ENCODE measurements at places on chromosomes 3 and 15.

DNA sequence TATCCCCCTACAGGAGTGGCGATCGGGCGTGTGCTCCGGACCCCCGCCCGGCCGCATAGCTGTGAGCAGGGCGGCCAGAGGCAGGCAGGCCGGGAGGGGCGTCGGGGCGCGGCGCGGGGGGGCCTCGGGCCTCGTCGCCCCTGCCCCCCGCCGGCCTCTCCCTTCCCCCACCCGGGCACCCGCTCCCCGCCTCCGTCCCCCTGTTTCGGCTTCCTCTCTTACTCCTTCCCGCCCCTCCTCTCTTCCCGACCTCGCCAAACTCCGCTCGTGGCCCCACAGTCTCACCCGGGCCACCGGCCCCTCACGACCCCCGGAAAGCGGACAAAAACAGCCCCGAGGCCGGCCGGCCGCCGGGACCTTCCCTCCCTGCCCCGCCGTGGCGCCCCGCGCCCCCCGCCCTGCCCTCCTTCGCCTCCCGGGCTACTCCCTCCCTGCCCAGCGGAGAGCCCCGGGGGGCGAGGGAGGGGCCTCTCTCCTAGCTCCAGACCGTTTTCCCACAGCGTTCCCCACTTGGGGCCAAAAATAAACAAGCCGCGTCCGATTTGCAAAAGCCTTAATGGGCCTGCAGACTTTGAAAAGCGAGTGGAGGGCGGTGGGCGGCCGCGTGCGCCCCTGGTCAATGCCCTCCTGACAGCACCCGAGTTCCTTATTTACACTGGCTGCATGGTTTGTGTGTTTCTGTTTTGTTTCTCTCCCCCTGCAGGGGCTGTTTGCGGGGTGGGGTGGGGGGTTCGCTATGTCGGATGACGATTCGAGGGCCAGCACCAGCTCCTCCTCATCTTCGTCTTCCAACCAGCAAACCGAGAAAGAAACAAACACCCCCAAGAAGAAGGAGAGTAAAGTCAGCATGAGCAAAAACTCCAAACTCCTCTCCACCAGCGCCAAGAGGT lies 1.0 kb downstream of the UBE2E1 start:
- peak; percentile 20 for DNase-seq

DNA sequence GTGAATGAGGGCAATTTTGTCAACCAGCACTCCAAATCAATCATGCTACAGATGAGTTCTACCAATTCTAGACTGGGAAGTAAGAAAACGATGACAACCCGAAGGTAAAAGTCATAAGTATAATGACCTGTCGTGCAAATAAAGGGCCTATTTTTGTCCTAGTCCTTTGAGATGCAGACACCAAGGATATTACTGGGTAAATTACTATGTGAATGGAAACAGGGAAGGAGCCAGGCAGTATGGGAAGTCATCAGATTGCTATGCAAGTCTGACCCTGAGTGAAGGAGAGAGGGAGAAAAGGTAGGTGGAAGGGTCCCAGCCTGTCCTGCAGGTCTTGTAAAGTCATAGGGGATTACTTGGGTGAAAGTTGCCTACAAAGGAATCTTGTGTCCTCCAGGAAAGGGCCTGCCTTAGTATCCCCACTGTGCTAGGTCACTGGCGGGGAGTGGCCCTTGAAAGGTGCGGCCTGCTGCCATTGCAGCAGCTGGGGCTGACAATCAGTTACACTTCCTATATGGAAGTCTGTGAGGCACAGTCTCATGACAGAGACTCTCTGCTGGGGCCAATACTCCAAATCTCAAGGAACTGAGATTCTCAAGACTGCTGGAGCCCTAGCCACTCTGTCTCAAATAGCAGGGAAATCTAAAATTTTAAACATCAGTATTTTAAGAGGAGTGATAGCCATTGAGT lies 149.9 kb upstream of the SLC2A2 start:
- no peak for DNase-seq

GRCh38 chr15:77348511-77348910 lies 71.4 kb downstream of the PEAK1 start:
- DNase-seq: no peak

- DNase-seq: no peak
These were observed 729 bp upstream of the ZBTB11 start for GRCh38 chr3:101677436-101678286.

- DNase-seq: peak; percentile 55
These were observed 1.9 kb downstream of the CHST2 start for GRCh38 chr3:143121241-143122088.

- DNase-seq: no peak
These were observed 2.5 kb upstream of the PLCB2 start for GRCh38 chr15:40310001-40310959.

DNA sequence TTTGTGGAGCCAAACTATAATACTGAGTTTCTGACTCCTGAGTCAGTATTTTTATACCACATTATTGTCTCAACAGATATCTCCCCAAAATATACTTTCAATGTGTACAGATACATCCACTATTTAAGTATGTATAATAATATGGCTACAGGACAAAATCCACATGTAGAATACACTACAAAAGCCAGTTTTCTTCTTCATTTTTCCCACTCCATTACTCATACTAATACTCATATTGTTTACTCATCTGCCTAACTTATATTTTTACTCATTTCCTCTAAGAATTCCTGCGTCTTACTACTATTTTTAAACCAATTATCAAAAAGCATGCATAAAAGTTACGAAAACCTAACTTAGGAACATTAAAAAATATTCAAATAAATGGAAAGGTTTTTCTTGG lies 440.8 kb downstream of the ZNF385D start:
- no peak for DNase-seq

DNA sequence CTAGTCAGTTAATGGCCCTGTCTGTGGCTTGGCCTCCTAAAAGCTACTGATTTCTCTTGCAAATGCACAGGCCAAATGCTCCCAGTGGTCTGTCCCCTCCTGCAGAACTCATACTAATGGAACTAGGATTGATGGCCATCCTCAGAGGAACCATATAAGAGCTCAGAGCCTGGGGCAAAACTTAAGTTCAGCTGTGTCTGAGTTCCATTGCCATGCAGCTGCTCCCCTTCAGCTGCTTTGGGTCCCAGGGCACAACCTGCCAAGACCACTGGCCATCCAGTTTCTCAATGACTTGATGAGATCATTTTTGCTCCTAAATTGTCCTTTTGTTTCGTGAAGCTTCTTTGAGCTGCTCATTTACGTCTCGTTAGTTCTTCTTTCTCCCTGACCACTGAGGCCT lies 529.5 kb upstream of the TBL1XR1 start:
- no peak for DNase-seq

DNA sequence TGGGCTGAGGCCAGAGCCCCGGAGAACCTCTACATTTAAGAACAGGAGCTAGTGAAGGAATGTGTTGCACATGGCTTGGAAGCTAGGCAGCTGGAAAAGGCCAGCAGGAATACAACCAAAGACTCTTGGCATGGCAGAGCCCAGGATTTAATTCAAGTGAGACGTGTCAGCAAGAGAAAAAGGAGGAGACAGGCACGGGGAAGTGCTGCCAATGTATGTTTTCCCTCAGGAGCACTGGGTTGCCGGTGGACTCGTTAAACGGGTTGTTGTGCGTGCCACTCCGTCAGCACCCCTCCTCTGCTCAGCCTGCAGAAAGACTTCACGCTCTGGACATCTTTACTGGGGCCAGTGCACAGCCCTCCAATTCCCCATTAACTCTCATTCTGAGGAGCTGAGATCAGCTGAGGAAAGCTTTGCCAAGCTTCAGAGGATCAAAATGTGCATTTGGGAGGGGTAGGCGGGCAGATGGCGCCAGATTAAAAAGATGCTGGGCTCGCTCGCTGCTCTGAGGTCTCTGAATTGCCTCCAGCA lies 103.7 kb downstream of the PDZRN3 start:
- no peak for DNase-seq

- DNase-seq: no peak
These were observed 68.1 kb downstream of the TRIM69 start for GRCh38 chr15:44804298-44805046.

- DNase-seq: no peak
These were observed 132.7 kb downstream of the ANXA2 start for GRCh38 chr15:60265057-60265456.

DNA sequence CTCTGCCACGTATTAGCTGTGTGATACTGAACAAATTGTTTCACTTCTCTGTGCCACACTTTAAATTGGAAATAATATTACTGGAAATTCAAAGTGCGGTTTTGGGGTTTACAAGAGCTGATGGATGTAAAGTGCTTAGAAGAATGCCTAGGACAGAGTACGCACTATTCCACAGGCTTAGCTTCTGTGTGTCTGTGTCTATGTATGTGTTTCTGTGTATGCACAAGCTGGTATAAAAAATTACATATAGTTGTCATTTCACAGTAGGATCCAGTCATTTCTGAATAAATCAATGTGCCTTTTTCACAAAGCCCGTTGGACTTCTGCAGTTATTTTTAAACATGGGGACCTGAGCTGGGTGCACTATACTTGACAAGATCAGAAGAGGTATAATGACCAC lies 370.4 kb downstream of the TUSC7 start:
- no peak for DNase-seq

DNA sequence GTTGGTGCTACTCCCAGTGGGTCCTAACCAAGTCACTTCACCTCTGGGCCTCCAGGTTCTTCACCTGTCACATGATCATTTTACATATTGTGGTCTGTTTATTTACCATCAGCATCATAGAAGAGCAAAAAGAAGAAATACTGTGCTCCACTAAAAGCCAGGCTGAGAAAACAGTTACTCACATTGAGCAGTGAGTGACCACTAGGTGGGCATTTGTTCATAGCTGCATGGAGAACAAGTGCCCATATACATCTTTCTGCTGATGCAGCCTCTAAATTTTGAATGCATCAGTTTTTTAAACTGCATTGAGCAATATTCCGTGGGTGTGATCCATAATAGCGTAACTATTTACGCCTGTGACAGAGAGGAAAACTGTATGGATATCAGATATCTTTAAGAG lies 76.2 kb downstream of the DCUN1D1 start:
- no peak for DNase-seq

GRCh38 chr3:136624894-136625815 lies 127.0 kb downstream of the STAG1 start:
- DNase-seq: no peak

GRCh38 chr3:49533786-49534519 lies 20.3 kb upstream of the BSN start:
- no peak for DNase-seq

DNA sequence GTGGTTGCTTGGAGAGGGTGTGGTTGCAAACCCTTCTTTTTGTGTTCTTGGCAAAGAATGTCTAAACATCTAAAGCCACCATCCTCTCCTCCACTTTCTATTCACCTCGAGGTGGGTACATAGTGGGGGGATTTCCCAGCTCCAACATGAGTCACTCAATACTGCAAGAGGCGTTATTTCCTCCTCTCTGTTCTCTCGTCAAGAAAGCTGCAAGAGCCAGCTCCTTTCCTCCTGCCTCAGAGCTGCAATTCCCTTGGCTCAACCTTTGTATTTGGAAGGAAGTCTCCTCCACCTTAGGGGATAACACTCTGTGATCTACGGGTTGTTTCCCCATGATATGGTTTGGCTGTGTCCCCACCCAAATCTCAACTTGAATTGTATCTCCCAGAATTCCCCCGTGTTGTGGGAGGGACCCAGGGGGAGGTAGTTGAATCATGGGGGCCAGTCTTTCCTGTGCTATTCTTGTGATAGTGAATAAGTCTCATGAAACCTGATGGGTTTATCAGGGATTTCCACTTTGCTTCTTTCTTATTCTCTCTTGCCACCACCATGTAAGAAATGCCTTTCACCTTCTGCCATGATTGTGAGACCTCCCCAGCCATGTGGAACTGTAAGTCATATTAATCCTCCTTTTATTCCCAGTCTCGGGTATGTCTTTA lies 138.4 kb downstream of the PLCL2 start:
- peak; percentile 26 for DNase-seq
